ENCODE measurements at places on chromosomes 6 and 20.
A peak's percentile ranks its signal among the peaks of the same experiment; 100 is the strongest.

DNA sequence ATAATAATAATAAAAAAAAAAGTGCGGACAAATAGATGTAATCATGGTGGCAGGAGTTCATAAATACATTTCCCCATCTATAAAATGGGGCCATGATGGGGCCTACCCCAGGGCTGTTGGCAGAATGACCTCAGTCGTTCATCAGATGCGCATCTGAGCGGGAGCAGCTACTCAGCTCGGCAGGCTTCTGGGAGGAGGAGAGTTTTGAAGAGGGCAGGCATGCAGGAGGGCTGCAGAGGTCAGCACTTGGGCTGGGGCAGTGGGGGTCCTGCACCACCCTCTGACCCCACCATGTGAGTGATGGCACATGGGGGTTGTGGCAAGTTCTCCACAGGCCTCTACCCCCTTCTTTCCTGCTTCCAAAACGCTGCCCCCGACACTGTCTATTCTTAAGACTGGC is 373.5 kb downstream of the ZFAND3 start:
- no peak for DNase-seq

- no peak for DNase-seq
Observed at GRCh38 chr6:89355511-89356194, 3.1 kb upstream of the UBE2J1 start.

GRCh38 chr6:165984729-165985275 is 182.8 kb downstream of the TBXT start:
- DNase-seq, result no peak

DNA sequence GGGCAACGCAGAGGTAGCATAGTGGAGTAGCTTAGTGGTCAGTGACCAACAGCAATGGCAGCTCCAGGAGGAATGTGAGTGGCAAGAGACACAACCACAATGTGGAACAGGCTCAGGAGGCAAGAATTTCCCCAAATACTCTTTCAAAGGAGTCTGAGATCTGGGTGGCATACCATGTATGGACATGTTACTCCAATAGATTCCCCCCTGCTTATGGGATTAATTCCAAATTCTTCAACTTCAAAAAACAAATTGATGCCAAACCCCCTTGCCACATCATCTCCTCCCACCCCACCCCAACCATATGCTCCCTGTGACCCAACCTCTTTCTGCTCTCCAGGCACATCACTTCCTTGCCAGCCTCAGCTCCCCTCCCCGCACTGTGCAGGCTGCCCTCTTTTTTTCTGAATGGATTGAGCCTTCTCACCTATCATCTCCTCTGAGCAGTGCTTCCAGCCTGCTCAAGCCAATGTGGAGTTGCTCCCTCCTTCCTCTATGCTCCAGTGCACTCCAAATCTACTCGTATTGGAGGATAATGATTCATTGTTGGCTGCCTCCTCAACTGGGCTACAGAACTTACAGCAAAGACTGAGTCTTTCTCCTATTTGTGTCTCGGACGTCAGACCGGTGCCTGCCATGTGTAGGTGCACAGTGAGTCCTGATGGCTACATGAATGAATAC is 93.0 kb upstream of the CEP85L start:
- peak; percentile 24 for DNase-seq

GRCh38 chr20:384723-385122 is 4.2 kb downstream of the TRIB3 start:
- no peak for DNase-seq

- no peak for DNase-seq
Observed at GRCh38 chr20:63049191-63049518, 42.4 kb upstream of the BHLHE23 start.

DNA sequence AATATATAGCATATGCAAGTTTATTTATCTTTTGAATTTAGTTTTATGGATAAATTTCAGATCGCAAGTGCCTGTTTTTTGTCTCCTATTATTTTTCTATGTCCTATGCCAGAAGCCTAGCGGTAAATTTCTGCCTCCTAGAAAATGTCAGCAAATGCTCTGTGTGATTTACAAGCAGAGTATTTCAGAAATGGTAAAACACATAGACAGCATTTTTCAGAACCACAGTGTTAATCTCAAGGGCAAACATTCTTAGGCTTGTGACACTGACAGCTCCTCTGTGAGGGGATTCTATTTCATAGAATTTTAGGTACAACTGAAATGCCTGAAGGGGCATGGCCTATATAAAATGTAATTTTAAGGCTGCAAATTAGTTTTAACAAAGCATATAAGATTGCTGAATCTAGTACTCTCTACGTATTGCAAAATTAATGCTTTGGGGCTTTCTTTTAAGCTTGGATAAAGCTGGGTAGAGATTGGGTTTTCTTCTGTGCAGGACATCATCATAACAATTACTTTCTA is 89.9 kb upstream of the PTCHD4 start:
- no peak for DNase-seq

- DNase-seq, result no peak
Observed at GRCh38 chr20:46774236-46774635, 64.8 kb downstream of the SLC2A10 start.

GRCh38 chr6:54719633-54720032 is 126.9 kb upstream of the FAM83B start:
- DNase-seq, result no peak
